ENCODE measurements at places on chromosomes 16 and 17. TPM values are rescaled to one million over a fixed set of nuclear protein-coding genes. Genes with fewer than 3 reads are reported as not detected.

Gene DLX4
- total RNA-seq: under 0.01 TPM

Gene TCAP
- total RNA-seq: 0.29 TPM

Gene EMP2
- 31.8 TPM for total RNA-seq

Gene SCIMP
- total RNA-seq: not detected

Gene STX1B
- 0.72 TPM for total RNA-seq

Gene SECTM1
- 11.5 TPM for total RNA-seq

Gene IGSF6
- total RNA-seq: under 0.01 TPM

DNA sequence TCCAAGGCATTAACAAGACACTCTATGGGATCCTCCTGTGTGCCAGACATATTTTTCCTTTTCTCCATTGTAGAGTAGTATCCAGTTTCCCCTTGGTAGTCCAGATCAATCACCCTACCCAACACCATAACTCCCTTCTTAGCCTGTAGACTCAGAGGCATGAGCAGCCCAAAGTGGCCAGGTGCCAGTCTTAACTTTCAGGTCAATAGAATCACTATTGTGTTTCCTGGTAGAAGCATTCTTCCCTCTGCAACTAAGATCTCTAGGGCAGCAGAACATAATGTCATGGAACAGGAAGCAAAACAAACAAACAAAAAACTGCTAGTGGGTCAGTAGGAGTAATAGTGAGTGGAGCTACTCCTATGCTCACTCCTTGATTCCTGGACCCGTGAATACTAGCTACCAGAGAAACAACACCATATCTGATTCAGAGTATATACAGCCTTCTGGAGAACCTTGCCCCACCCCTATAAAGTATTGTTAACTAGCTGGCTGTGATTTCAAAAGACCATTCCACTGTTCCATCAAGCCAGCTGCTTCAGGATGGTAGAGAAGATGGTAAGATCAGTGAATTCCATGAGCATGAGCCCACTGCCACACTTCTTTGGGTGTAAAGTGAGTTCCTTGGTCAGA lies 11.2 kb upstream of the CLEC19A start:
- no peaks in the 10 kb centered on the region for H3K36me3 ChIP-seq
- no peak overlapping the region for H3K4me3 ChIP-seq
- H3K4me1 ChIP-seq: no peaks in the 10 kb centered on the region
- no peak for DNase-seq

DNA sequence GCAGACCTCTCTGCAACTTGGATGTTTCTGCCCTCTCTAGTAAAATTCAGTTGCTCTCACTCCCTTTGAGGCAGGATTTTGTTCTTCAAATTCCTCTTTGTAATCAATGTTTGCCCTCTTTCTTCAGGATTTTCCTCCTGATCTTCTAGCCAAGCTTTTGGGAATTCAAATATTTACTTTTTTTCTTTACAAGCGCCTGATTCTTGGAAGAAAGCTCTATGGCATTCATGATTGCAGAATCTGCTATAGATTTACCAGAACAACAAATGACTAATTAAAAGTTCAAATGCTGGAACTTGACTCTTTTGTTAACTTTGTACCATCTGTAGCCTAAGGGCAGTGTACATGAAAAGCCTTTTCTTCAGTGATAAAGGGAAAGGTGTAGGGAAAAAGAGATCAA lies 63.7 kb upstream of the SHISA6 start:
- H3K27ac ChIP-seq: no peak overlapping the region
- no peak for DNase-seq
- H3K27me3 ChIP-seq: no peaks in the 10 kb centered on the region
- no peaks in the 10 kb centered on the region for H3K36me3 ChIP-seq
- no peaks in the 10 kb centered on the region for H3K4me1 ChIP-seq
- H3K4me3 ChIP-seq: no peak overlapping the region

DNA sequence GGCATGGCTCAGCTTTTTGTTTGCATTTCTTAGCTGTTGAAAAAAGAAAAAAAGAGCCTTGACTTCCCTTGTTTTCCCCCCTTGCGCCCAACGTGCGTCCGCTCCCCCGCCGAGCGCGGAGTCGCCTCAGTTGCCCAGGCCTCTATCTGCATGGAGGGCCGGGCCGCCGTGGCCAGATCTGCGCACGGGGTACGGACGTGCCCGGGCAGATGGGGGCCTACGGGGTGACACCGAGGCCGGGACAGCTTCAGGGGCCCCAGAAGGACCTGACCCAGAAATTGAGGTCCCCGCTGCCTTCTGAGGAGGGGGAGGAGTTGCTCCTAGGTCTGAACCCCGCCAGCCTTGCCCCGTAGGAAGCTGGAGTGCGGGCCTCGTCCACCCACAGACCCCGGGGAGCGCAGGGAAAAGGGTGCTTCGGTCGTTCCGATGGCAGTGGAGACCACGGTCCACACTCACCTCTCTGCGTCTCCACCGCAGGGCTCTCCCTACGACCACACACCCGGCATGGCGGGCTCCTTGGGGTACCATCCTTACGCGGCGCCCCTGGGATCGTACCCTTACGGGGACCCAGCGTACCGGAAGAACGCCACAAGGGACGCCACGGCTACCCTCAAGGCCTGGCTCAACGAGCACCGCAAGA lies 1.5 kb downstream of the IRX5 start:
- H3K36me3 ChIP-seq: peaks cover 19% of the 10 kb centered on the region
- H3K4me1 ChIP-seq: peaks cover 17% of the 10 kb centered on the region
- H3K4me3 ChIP-seq: peak overlapping the region; percentile 93
- peak overlapping the region; percentile 77 for H3K27ac ChIP-seq
- peak; percentile 95 for DNase-seq

DNA sequence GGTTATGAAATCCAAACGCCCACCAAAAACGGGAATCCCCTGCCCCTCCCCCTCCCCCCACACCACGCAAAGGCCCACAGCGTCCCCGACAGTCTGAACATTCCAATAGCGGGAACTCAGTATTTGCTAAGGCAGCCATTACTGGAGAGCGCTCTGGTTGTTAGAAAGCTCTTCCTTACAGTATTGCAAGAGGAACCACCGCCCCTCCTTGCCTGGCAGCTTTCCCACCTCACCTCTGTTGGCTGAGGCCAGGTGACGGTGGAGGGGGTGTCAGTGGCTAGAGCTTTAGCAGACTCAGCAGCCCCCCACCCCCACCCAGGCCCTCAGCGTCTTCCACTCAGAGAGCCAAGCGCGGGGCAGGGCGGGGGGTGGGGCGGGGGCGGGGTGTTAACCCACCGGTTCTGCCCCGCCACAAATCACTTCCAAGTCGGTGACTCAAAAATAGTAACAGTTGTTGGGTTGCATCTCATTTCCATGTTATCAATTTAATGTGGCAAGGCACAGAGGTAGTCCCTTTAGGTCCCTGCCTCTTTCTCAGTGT lies 2.2 kb upstream of the PLEKHH3 start:
- H3K36me3 ChIP-seq: no peaks in the 10 kb centered on the region
- peaks cover 54% of the 10 kb centered on the region for H3K4me1 ChIP-seq
- peak; percentile 95 for DNase-seq
- H3K27ac ChIP-seq: peak overlapping the region; percentile 94
- H3K27me3 ChIP-seq: no peaks in the 10 kb centered on the region

- no peaks in the 10 kb centered on the region for H3K4me1 ChIP-seq
- H3K4me3 ChIP-seq: no peak overlapping the region
- DNase-seq: peak; percentile 37
These were observed 16.8 kb upstream of the ETV4 start for GRCh38 chr17:43562679-43563599.
